Prostate gland (tissue), 2 donors: ENCODE measurements at places on chromosomes 6 and 20. TPM values are rescaled to one million over a fixed set of nuclear protein-coding genes. Genes with fewer than 3 reads are reported as not detected.

GRCh38 chr6:55069132-55069781 lies 105.1 kb upstream of the HCRTR2 start:
- H3K36me3 ChIP-seq = no peaks in the 10 kb centered on the region
- no peak overlapping the region for H3K27ac ChIP-seq
- peak; percentile 19 for DNase-seq
- no peaks in the 10 kb centered on the region for H3K27me3 ChIP-seq

AVP gene
- total RNA-seq = not detected

- no peaks in the 10 kb centered on the region for H3K36me3 ChIP-seq
- H3K4me3 ChIP-seq = no peak overlapping the region
- no peak overlapping the region for H3K27ac ChIP-seq
- no peak for DNase-seq
Measured at GRCh38 chr6:144232176-144232831, 52.8 kb upstream of the UTRN start.

DNA sequence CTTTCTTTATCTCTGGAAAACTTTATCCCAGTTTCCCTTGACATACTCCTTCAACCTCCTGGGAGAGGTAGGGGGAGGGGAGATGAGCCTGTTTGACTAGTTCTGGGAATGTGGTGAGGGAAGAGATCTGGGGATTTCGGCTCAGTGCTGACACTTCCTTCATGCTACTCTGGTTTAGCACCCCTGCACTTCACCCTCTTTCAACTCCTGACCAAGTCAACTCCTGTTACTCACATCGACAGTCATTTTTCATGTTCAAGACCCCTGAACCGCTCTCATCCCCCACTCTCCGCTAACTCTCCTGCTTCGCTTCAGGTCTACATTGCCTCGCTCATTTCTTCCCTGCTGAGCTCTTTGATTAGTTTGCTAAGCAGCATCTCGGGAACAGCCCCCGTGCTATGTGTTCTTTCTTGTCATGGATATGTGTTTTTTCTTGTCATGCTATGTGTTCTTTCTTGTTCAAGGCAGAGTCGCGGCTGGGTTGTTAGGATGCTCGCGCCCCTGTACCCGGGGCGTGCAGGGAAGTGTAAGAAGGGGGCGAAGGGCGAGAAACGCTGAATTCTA lies 16.6 kb upstream of the TRIM27 start:
- H3K4me3 ChIP-seq = peak overlapping the region; percentile 48
- DNase-seq = peak; percentile 75
- H3K36me3 ChIP-seq = no peaks in the 10 kb centered on the region
- H3K4me1 ChIP-seq = no peaks in the 10 kb centered on the region

DNA sequence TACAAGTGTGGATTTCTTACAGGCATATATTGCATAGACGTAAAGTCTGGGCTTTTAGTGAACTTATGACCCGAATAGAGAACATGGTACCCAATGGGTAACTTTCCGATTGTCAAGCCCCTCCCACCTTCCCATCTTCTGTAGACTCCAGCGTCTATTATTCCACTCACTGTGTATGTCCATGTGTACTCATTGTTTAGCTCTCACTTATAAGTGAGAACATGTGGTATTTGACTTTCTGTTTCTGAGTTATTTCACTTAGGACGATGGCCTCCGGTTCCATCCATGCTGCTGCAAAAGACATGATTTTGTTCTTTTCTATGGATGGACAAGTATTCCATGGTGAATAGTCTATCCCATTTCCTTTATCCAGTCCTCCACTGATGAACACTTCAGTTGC lies 306.4 kb downstream of the CD83 start:
- no peak overlapping the region for H3K4me3 ChIP-seq
- no peak for DNase-seq
- H3K27ac ChIP-seq = no peak overlapping the region
- no peaks in the 10 kb centered on the region for H3K4me1 ChIP-seq
